Daoy (cell line): ENCODE measurements at places on chromosomes 2 and 18.

DNA sequence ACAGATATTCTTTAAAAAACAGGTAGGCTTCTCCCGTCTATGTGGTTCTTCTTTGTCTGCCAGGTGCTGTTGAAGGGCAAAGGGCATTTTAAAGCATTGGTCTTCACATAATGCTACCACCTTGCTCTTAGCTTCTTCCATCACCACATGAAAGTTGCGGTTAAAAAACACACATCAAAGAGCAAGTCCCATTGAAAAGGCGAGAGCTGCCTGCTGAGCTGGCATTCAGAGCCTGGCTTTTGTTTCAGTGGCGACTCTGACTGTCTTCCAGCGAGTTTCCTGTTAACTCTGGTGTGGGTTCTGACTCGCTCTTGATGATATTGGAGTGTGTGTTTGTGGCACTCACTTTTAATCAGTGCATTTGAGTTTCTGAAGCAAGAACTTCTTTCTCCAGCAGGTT, 624.9 kb upstream of the FANCL start:
- DNase-seq: peak; percentile 11

DNA sequence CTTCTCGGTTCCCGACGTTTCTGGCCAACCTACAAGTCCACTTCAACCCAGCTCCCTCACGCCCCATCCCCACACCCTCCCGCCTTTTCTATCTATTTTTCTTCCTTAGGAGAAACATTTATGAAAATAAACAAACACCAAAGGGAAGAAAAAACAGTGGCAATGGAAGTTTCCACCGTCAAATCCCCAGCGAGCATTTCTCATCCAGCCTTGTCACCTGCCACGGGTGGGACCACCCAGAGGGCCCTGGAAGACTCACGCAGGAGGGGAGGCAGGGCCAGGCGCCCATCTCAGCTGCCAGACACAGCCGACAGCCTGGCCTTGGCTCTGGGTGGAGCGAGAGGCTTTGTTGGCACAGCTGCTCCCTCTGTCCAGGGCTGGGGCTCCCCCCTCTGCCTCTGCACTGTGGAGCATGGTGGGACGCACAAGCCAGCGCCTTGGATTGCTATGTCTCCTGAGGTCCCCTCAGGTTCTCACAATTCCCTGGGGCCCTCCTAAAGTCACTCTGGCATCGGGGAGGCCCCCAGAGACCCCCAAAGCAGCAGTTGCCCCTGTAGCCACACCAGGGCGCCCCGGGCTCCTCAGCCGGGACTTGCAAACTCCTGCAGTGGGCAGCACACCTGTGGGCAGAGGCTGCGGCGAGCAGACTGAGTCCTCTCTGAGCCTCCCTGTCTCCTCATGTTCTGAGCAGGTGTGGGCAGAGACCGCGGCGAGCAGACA, 395.7 kb upstream of the SALL3 start:
- no peak for DNase-seq

- DNase-seq: no peak
Observed at GRCh38 chr2:216648105-216648504, 14.9 kb downstream of the IGFBP2 start.

GRCh38 chr2:136284226-136285119, 166.5 kb upstream of the CXCR4 start:
- no peak for DNase-seq

DNA sequence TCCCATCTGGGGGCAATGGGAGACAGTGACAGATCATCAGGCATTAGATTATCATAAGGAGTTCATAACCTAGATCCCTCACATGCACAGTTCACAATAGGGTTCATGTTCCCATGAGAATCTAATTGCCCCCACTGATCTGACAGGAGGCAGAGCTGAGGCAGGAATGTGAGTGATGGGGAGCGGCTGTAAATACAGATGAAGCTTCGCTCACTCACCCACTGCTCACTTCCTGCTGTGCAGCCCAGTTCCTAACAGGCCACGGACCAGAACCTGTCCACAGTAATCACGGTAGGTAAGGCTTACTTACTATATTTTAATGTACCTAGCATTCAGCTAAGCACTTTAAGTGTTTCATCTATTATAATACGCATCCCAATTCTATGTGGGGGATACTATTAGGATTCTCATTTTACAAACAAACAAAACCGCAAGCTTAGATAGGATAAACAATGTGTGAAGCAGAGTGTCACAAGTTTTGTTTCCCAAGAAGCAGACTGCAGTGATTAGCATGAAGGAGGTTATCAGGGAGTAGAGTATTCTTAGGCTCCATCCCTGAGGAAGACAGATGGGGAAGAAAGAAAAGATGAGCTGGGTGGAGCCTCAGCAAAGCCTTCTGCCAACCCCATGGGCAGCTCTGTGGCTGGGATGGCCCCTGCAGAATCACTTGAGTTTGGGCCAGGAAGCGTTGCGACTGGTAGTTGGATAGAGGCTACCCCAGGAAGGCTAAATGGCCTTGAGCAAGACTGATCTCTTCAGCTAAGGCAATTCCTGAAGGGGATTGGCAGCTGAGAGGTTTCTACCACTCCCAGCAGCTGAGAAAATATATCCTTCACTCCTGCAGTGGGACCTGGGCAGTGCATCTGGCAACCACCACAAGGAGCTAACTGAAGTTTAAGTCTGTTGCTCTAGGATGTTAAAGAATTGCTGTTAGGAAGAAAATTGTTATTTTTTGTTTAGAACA, 133.1 kb downstream of the MREG start:
- DNase-seq: no peak

DNA sequence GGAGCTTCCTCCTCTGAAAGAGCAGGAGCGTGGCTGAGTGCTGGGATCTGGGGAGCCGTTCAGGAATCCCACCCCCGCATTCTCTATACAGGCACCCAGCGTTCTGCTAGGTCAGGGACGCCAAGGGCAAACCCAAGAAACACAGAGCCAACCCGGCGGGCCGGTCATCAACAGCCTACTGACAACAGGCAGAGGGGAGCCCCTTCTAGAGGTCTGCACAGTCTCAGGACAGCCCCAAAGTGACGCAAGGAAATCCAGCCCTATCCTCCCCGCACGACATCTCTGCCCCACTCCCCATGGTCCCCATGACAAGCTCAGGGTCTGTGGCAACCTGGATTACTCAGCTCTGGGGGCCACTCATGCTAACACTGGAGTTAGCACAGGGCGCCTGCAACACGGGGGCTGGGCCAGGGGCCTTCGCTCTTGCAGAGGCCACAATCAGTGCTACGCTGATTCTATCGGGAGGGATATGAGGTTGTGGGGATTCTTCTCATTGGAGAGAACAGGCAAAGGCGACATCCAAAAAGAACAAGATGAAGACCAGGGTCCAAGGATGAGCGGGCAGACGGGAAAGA, 81.6 kb downstream of the PXDN start:
- no peak for DNase-seq

DNA sequence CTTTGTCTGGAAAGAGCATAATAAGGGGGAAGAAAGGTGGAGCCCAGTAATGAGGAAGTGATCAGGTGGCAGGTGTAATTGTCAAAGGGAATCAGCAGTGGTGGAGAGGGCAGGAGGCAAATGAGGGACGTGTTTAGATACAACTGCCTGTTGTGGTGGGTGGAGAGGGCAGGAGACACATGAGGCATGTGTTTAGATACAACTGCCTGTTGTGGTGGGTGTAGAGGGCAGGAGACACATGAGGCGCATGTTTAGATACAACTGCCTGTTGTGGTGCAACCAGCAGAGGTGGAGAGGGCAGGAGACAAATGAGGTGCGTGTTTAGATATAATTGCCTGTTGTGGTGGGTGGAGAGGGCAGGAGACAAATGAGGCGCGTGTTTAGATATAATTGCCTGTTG, 173.1 kb downstream of the ANKRD30B start:
- DNase-seq: no peak

GRCh38 chr2:186751078-186751477, 57.2 kb downstream of the FAM171B start:
- DNase-seq: no peak

DNA sequence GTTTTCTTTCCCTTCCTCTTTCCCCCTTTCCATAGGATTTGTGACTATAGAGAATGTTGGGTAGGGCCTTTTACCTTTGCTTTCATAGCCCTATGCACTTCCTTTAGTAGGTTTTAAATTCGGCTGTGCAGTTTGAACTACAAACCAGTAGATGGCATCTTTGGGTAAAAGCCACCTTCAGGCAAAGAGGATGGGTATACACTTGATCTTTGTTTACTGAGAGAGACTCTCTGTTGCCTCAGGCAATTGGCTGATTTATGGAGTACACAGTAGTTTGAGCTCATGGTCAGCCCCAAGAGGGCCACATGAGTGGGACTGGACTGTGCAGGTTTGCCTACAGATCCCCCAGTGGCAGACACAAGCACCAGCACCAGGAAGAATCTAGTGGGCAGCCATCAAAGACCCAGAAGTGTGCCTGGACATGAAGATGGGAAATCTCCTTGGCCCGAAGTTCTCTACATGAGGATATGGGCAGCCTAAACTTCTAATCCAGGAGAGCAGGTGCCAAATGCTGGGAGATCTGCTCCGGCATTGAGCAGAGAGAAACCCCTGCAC, 1304.3 kb upstream of the DDX18 start:
- no peak for DNase-seq

- DNase-seq: peak; percentile 74
Observed at GRCh38 chr2:204019572-204020501, 83.3 kb downstream of the ICOS start.

- DNase-seq: no peak
Observed at GRCh38 chr2:50355891-50356290, 676.0 kb downstream of the NRXN1 start.

- DNase-seq: peak; percentile 2
Observed at GRCh38 chr18:41906528-41907146, 48.4 kb upstream of the PIK3C3 start.

DNA sequence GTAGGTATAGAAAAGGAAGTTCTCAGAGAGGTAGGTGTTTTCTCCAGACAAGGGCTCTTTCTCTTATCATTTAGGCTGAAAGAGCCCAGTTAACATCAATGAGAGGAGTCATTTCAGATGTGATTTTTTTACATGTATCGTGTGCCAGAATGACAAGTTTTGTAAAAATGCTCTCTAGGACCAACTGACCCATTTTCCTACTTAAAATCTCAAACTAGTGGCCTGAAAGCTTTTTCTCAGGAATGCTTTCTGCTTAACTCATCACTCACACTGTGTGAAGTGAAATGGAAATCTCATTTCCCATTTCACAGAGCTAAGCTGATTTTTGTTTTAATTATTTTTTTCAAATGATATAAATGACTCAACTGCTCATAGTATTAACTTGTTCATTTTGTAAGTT, 128.7 kb upstream of the CYP26B1 start:
- DNase-seq: no peak

- DNase-seq: no peak
Observed at GRCh38 chr2:64624862-64625261, 28.9 kb downstream of the SERTAD2 start.

DNA sequence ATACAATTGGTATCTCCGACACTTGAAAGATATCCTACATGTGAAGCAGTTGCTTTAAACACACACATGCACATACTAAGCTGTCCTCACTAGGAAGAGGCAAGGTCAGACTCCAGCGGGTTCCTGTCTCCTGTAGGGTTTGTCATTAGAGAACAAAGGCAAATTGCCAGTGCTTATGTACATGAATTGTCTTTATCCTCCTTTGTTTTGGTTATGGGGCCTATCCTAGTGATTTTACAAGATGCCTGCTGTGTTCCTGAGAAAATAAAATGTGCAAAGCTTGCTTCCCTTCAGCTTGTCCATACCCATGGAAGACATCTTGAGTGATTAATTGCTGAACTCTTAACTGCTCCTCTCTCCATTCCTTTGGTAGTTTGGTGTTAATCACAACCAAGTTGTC, 86.7 kb upstream of the SLC39A10 start:
- DNase-seq: no peak
